Activated naive CD8-positive, alpha-beta T cell treated with anti-CD3 and anti-CD28 coated beads, Interleukin-2, amount 50 U/mL, for 16 hours (primary cell): ENCODE measurements at places on chromosomes 13 and 19.

DNA sequence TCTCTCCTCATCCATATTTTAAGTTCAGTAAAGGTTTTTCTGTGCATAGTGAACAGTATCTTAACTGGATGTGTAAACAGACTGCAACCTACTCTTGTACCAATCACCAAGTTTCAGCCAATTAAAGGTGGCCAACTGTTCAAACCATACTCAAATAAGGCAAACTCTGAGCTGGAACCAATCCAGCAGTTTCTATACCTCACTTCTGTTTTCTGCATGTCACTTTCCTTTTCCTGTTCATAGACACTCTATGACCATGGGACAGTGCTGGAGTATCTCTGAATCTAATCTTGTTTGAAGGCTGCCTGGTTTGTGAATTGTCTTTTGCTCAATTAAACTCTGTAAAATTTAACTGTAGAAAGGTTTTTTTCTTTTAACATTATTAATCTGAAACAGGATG is 470.3 kb upstream of the SLITRK6 start:
- no peak for DNase-seq

GRCh38 chr19:54462047-54462654 is 1.4 kb downstream of the LENG9 start:
- no peak for DNase-seq

DNA sequence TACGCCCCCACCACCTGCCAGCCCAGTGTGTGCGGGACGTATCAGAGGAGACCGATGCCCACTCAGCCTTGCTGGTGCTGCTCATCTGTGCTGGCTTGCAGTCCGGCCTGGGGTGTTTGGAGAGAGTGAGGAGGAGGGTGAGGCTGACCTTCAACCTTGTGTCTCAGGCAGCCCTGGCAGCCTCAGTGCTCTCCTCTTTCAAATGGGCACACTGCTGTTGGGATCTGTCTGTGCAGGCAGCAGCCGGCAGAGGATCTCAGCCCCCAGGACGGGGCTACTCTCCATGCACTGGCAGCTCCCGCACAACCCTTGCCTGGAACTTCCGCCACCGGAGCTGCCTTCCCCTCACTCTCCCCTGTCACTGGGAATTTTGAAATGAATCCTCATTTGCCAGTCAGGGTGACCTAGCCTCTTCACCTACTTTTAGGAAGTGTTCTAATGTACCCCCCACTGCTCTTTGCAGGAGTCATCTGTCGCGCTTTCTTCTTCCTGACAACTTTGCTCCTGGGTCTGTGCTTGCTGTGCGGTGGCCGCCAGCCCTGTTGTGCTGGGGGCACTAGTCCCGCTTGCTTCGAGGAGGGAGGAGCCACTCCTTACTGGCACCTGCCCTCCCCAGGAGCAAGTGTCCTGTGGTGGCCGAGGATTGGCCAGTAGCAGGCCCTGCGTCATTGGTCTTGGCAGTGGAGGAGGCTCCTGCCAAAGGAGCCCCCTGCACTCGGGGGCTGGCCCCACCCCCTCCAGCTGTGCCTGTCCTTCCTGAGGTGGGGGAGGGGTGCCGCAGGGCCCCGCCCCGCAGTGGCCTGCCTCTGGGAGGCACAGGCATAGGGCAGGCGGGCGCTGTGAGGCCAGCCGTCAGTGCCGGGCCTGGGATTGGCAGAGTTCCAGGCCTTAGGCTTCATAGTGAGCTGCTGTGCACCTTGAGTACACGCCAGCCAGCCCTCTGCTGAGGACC is 53.4 kb downstream of the TSSK6 start:
- DNase-seq: no peak

DNA sequence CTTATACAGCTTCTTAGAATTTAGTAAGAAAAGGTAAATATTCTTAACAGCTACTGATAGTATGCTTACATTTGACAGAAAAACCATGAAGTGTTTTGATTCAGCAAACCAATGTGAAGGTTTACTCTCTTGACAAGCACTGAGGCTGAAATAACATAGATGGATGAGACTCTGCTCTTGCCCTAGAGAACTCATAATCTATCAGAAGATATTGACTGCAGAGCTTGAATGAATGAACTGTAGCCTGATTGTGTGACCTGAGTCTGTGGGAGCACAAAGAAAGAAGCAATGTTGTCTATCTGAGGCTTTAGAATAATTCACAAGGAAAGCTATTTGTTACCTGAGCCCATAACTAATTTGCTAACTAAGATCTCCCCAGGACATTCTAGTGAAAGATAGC is 1235.3 kb downstream of the OLFM4 start:
- no peak for DNase-seq
